ENCODE measurements at places on chromosomes 7 and 10. TPM values are rescaled to one million over a fixed set of nuclear protein-coding genes. Genes with fewer than 3 reads are reported as not detected.

OR2A12 gene
- not detected for total RNA-seq

MET gene
- total RNA-seq, result 72.3 TPM

HOXA11 gene
- 1.2 TPM for total RNA-seq

MMD2 gene
- total RNA-seq, result not detected

NUDT13 gene
- 1.3 TPM for total RNA-seq

HOXA7 gene
- total RNA-seq, result not detected

TMEM130 gene
- 0.15 TPM for total RNA-seq

IGFBP3 gene
- total RNA-seq, result 159 TPM

CALML3 gene
- not detected for total RNA-seq

OPN1SW gene
- total RNA-seq, result not detected

DMTF1 gene
- total RNA-seq, result 54.1 TPM

AKR1D1 gene
- total RNA-seq, result not detected

ERV3-1 gene
- total RNA-seq, result 11.8 TPM

SPOCK2 gene
- 0.75 TPM for total RNA-seq

WEE2 gene
- not detected for total RNA-seq

AKR1C2 gene
- 10.1 TPM for total RNA-seq

DLX5 gene
- not detected for total RNA-seq

KLF14 gene
- total RNA-seq, result 0.45 TPM

PRLHR gene
- total RNA-seq, result not detected

ITPRID1 gene
- total RNA-seq, result not detected

CARD11 gene
- 1.7 TPM for total RNA-seq

SFXN3 gene
- total RNA-seq, result 95.2 TPM

UNCX gene
- total RNA-seq, result not detected

MLXIPL gene
- 0.05 TPM for total RNA-seq

ADAM22 gene
- 7.2 TPM for total RNA-seq

LOXL4 gene
- total RNA-seq, result 393 TPM

GAD2 gene
- not detected for total RNA-seq

FAM25C gene
- 2.2 TPM for total RNA-seq

AFAP1L2 gene
- 10.6 TPM for total RNA-seq

CPA2 gene
- total RNA-seq, result not detected

RSPH10B2 gene
- total RNA-seq, result 0.11 TPM

HOXA1 gene
- total RNA-seq, result 1.1 TPM

ITPRIP gene
- total RNA-seq, result 15.0 TPM

FKBP6 gene
- not detected for total RNA-seq

COA1 gene
- total RNA-seq, result 153 TPM

PCGF6 gene
- 20.9 TPM for total RNA-seq

TMEM176B gene
- not detected for total RNA-seq

GNAT3 gene
- not detected for total RNA-seq

AMZ1 gene
- 0.50 TPM for total RNA-seq

PPP1R3C gene
- total RNA-seq, result not detected

CYP3A7 gene
- not detected for total RNA-seq

ZNF511 gene
- 55.6 TPM for total RNA-seq

ATOH7 gene
- 0.23 TPM for total RNA-seq

HOXA2 gene
- total RNA-seq, result 1.4 TPM

ITGA8 gene
- 0.03 TPM for total RNA-seq
